CD4-positive, alpha-beta memory T cell (primary cell): ENCODE measurements at places on chromosomes 1 and 21.

- no peak for DNase-seq
Observed at GRCh38 chr1:163459539-163459938, 137.8 kb downstream of the NUF2 start.

DNA sequence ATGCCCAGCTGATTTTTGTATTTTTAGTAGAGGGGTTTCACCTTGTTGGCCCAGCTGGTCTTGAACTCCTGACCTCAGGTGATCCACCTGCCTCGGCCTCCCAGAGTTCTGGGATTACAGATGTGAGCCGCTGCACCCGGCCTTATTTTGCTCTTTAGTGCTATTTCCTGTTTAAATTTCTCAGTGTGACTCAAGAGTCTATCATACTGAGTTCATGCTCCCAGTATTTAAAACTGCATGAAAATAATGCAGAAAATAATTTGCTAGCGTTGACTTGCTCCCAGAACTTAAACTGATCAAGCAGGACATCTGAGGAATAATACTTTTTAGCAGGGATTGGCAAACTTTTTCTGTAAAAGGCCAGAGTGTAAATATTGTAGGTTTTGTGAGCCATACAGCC is 86.4 kb upstream of the C1orf21 start:
- DNase-seq = no peak

- DNase-seq = no peak
Observed at GRCh38 chr1:200048244-200048643, 20.7 kb downstream of the NR5A2 start.

DNA sequence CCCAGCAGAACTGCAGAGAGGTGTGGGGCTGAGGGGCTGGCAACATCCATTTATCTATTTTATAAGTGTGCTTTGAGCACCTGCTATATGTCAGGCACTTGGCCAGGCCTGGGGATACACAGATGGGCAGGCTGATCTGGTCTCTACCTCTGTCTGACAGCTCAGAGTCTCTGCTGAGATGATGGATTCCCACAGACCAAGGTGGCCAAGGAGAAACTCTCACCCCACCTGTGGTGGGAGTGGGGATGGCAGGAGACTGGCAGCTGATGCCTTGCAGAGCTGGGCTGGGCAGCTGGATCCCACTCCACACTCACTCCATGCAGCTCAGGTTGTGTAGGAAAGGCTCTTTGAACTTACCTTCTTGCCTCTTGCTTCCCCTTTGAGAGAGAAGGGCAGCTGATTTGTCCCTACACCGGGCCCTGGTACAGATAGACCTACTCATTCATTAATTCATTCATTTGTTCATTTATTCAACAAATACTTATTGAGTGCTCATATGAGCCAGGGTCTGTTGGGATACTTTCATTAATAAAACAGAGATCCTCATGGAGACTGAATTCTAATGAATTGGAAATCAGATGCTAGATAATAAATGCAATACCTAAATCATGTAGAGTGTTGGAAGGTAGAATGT is 9.0 kb downstream of the ADORA1 start:
- DNase-seq = no peak

DNA sequence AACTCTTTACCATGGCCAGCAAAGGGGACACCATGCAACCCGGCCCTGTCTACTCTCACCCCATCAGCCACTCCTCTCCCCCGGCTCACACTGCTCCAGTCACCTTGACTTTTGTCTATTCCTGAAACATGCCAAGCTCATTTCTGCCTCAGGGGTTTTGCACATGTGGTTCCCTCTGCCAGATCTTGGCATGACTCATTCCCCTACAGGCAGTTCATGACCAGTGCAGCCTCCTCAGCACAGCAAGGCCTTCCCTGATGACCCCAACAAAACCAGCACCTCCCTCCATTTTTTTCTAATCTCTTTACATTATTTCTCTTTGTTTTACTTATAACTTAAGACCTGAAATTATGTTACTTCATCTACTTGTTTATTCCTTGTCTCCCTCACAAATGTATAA is 58.6 kb upstream of the GJB5 start:
- DNase-seq = no peak

DNA sequence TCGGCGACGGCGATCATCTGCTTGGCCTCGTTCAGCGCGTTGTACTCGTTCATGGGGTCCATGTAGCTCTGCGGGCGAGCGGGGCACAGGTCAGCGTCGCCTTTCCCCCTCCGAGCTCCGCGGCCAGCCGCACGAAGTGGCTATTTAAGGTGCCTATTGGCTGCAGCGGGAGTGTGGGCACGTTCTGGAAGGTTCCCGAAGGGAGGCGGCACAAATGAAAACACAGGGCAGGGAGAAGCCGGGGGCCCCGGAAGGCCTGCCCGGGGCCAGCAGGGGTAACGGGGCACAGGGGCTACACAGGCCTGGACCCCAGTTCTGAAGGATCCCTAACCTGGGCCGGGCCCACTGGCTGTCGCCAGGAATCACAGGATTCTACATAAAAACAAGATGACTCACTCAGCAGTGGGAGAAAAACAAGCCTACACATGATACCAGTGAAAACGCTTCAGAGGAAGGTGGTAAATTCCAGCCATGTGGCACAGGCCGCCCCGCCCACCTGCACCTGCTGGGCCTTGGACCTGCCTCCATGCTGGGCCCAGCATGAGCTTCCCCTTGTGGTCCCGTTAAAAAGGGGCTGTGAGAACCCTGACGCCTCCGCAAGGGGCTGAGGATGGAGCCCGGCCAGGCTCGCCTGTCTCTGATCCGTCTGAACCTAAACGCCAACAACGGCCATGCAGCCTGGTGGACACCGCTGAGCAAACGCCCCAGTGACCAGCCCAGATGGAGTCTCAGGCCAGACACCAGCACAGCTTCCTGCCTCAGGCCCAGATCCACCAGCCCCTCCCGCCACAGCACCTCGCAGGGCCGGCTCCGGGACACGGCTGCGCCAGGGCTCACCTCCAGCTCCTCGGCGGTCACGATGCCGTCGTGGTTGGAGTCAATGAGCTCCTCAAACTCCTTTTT is 3.9 kb upstream of the TNFRSF4 start:
- no peak for DNase-seq

DNA sequence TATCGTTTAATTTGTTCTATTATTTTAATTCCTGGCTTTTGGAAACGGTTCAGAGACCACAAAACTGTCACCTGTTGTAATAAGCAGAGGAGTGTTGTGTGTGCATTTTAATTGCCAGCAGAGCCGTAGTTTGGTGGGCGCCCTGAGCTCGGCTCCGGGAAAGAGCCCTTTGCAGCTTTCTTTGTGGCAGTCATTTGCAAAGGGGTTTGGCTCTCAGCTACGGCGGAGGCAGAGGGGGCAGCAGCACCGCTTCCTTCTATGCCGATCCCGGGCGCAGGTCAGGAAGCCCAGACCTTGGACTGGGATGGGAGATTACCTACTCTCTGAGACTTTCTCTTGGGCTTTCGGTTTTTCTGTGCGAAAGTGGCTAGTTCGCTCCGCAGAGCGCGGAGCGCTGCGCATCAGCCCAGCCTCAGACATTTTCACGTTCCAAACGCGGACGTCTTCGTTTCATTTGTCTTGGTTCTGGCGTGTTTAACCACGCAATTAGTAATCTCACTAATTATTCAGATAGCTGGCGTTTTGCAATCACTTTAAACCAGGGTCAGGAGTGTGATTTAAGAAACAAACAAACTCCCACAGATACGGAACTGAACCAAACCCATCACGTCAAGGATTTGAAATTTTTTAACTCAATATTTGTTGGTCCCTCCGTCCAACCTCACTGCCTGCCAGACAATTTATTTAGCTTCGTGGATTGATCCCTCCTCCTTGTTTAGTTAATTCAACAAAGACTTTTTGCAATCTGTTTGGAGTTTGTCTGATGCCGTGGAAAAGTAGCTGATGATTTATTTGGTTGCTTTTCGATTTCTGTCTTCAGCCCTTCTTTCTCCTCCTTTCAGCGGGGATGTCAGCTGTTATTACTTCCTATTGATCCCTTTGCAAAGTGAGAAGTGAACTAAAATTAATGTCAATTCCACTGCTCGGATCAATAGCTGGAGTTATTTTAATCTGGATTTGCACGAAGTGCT is 3.9 kb downstream of the RNF220 start:
- no peak for DNase-seq

DNA sequence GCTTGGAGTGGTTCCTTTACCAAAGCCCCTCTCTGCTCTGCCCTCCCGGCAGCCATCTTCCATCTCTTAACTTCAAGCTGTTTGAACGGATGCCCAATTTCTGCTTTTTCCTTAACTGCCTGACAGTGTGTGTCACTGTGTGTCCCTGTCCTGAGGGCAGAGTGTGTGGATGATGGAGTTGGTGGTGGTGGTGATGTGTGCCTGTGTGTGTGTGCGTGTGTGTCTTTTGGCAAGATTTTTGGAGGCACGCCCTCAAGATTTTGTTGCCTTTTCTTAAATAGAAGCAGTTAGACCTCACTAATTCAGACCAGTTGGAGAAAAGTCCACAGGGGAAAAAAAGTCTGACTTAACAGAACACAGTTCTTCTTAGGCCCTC is 30.3 kb downstream of the SERTAD4 start:
- no peak for DNase-seq

DNA sequence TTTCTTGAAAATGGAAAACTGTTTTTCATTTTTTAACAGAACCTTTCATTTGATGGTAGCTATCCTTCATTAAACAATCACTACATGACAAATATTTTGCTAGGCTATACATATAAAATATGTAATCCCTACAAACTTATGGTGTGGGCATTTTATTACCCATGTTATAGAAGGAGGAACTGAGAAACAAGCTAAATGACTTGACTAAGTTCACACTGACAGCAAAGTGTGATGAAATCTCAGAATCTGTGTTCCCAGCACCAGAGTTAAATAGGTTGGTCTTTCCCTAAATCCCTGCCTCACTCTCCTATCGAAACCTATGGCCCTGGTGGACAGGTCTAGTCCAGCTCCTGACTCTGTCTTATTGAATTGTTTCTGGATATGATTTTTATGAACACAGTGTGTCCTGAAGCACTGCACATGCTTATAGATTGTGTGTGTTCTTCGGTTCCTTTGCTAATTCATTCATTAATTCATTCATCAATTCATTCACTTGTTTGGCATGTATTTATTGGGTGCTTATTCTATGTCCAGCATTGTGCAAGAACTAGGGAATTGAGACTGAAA is 301.0 kb downstream of the GRIK1 start:
- no peak for DNase-seq

DNA sequence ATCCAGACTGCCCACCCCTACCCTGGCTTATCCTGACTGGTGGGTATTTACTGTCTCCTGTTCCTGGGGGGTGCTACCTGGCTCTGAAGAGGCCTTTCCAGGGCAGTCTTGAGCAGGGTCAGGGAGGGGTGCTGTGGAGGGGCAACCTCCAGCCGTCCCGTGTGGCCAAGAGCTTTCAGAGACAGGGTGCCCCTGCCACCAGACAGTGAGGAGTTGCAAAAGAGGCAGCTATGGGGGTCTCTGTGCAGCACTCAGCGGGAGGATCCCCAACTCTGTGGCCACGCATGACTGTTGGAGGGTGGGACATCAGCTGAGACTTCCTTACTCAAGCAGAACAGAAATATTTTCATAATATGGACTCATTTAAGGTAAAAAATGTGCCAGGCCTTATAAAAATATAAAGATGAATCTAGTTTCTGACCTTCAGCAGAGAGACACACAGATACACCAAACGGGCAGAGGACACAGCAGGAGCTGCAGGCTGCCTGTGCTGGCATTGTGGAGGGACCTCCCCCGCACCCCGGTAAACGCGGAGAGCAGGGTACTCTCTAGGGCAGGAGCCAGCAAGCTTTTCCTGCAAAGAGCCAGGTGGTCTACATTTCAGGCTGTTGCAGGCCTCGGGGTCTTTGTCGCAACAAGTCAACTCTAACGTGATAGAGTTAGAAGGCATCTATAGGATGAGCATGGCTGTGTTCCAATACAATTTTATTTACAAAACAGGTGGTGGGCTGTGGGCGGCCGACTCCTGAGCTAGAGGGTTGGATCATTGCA is 252.6 kb downstream of the RHOU start:
- DNase-seq = no peak

- no peak for DNase-seq
Observed at GRCh38 chr1:34800214-34800613, 7.4 kb downstream of the GJA4 start.

- no peak for DNase-seq
Observed at GRCh38 chr1:59666106-59666505, 148.6 kb upstream of the HOOK1 start.

DNA sequence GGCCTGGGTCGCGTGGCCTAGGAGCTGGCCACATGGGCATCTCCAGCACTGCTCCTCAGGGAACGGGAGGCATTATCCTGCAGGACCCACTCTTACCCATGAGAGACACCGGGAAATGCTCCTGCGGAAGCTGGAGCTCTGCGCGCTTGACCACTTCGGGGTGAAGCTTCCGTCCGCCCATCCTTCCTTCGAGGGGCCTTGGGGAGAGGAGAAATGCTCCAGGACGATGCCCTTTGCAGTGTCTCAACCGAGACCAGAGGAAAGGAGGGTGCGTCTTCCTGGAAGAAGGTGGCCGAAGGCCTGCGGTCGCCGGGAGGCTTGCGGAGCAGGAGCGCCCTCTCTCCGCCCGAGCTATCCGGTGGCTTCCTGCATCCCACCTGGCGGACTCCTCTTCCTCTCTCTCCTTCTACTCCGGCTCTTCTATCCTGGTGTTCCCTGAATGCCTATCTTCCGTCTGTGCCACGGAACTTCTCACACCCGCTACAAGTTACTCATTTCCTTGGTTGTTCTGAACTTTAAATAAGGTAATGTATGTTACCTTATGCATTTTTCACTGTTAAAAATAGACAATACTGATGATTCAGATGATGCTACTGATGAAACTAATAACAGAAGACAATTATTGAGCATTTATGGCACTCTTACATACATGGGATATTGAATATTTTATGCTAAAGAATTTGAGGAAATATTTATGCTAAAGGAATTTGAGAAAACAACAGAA is 91.4 kb downstream of the PRKAB2 start:
- DNase-seq = no peak

- DNase-seq = no peak
Observed at GRCh38 chr1:32786856-32787255, 30.3 kb downstream of the YARS1 start.

DNA sequence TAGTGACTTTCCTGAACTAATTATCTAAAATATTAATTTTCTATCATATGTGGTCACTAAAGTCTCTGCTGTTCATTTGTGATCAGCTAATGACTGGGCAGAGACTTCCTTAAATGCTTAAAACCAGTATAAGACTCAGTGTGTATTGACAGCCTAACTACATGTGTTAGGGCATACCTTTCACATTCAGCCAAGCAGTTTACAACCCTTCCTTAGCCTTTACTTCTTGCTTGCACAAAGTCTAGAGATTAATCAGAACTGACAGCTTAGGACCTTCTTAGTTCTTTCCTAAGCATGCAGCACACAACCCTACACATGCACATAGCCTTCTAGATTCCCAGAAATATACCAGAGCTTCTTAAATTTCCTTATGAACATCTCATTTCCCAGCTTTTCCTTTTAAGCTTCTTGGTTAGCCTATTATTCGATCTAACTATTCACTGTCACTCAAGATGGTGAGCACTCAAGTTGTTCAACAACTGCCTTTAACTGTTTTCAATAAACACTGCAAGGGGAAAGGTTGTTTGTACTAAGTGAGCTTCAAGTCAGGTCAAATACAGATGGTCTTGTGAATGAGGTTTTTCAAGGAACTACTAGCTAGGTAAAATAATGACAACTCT is 13.4 kb downstream of the EYA3 start:
- DNase-seq = no peak
